Activated T-cell treated with anti-CD3 and anti-CD28 coated beads, Interleukin-2, amount 50 U/mL, for 48 hours (primary cell): ENCODE measurements at places on chromosomes 12 and 14.

GRCh38 chr12:108459149-108459548 lies 55.9 kb upstream of the FICD start:
- no peak for DNase-seq

DNA sequence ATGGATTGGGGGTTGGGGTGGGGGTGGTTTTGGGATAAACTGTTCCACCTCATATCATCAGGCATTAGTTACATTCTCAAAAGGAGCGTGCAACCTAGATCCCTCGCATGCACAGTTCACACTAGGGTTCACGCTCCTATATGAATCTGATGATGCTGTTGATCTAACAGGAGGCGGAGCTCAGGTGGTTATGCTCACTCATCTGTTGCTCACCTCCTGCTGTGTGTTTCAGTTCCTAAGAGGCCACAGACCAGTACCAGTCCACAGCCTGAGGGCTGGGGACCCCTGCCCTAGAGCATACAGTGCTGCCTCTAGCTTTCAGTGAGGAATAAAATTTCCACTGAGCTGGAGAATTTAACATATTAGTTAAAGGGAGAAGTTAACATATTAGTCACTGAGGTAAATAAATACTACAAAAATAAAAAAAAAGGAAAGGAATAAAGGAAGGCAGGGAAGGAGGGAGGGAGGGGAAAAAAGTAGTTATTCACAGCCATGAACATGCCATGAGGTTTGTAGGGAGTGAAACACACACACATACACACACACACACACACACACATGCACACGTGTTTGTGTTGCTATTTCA lies 612.7 kb upstream of the TBX3 start:
- DNase-seq = no peak

- no peak for DNase-seq
Observed at GRCh38 chr12:124440841-124441381, 126.5 kb downstream of the NCOR2 start.

- DNase-seq = no peak
Observed at GRCh38 chr14:90536092-90536491, 139.3 kb downstream of the CALM1 start.

- DNase-seq = no peak
Observed at GRCh38 chr12:2732290-2732689, 62.5 kb upstream of the FKBP4 start.

GRCh38 chr12:96502949-96503532 lies 13.7 kb downstream of the CFAP54 start:
- no peak for DNase-seq

DNA sequence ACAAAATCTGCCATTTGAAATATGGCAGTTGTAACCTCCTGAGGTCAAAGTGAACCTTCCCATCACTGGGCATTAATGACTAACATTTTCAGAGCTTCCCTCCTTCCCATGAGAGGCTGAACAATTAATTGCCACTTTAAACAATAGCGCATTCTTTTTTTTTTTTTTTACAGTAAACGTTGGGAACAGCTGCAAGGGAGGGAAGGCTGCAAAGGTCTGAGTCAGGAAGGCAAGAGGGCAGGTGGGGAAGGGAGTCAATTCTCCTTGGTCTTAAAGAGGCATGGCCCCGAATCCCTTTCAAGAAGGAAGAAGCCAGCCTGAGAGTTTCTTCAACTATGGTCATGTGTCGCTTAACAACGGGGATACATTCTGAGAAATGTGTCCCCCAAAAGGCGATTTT lies 41.0 kb upstream of the PLEKHG3 start:
- DNase-seq = no peak
